ENCODE measurements at places on chromosomes 16 and 17.

- no peak for DNase-seq
Observed at GRCh38 chr17:35191001-35191695, 3.0 kb downstream of the SLC35G3 start.

GRCh38 chr17:9768381-9768934, 22.9 kb downstream of the DHRS7C start:
- no peak for DNase-seq

- no peak for DNase-seq
Observed at GRCh38 chr16:77048085-77048484, 142.9 kb upstream of the MON1B start.

GRCh38 chr16:66294507-66294906, 72.0 kb upstream of the CDH5 start:
- no peak for DNase-seq

- no peak for DNase-seq
Observed at GRCh38 chr16:11721781-11722467, 20.7 kb downstream of the TXNDC11 start.

DNA sequence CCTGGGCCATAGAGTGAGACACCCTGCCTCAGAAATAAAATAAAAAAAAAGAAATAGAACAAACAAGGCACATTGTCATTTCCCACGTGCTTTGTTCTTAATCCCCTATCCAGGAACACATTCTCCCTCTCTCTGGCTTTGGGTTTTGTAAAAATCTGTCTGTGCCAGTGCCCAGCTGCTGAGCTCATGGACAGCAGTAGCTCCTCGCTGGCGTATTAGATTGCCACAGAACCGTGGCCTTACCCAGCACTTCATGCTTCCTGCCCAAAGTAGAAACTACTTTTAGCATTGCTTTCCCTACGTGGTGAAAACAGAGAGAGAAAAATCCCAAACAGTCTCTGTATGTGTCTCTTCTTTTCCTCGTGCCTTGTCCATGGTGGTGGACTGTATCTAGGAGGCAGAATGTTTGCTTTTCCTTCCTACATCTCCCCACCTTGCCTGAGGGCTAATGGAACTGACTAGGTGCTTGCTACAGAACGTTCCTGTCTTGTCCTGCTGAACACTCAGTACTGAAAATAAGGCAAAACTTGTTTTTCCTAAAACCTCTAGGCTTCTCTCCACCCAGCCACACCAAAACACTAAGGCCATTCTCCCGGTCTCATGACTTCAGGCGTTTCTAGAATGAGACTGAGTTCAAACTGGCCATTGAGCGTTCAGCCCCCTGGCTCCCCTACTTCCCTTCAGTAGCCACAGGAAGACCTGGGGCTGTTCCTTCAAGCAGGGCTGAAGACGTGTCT, 26.1 kb downstream of the MNT start:
- DNase-seq, result no peak

DNA sequence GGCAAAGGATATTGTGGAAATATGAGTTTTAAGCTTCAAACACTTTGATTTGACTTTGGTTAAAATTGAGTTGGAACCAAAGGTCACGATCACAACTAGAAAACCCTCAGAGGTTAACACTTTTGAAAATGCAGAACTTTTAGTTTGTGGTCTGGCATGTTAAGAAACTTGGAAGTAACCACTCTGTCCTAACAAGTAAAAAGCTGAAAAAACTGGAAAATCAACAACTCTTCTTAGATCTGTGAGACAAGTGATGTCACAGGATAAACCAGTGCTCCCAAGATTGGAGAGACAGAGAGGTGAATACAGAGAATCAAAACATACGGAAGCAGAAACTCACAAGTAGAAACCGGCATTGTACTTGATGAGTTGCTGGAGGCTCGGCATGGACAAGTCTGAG, 17.4 kb downstream of the MFSD6L start:
- no peak for DNase-seq

DNA sequence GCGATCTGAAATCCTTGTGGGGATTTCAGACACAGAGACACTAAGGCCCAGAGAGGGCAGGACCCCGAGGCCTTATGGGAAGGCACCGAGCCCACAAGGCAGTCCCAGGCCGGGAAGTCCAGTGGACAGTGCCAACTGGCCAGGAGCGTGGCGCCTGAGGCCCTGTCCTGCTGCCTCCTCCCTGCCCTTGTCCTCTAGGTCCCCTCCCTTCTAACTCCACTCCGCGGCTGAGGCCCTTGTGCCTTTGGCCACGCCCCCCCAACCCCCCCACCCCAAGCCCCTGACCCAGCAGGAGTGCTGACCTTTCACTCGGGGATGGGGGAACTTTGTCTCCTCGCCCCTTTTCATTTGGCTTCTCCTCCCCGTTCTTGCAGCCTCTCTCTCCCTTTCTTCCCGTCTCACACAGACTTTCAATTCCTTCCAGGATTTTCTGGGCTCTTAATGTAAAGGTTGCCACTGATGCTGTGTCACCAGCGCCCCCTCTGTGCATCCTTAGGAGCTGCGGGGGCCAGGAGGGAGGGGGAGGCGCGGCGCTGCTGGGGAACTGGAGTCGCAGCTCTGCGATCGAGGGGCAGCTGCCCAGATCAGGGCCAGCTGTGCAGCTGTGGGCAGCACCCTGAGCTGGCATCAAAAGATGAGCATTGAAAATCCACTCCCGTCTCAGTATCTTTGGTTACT, 29.1 kb downstream of the CRHR1 start:
- no peak for DNase-seq

GRCh38 chr16:66800856-66801255, 528 bp downstream of the TERB1 start:
- DNase-seq, result no peak

- DNase-seq, result no peak
Observed at GRCh38 chr17:17494870-17495535, 1.2 kb downstream of the RASD1 start.

GRCh38 chr16:50280932-50281331, 14.6 kb downstream of the ADCY7 start:
- no peak for DNase-seq

GRCh38 chr17:4839965-4840892, 7.1 kb downstream of the MINK1 start:
- DNase-seq, result no peak

DNA sequence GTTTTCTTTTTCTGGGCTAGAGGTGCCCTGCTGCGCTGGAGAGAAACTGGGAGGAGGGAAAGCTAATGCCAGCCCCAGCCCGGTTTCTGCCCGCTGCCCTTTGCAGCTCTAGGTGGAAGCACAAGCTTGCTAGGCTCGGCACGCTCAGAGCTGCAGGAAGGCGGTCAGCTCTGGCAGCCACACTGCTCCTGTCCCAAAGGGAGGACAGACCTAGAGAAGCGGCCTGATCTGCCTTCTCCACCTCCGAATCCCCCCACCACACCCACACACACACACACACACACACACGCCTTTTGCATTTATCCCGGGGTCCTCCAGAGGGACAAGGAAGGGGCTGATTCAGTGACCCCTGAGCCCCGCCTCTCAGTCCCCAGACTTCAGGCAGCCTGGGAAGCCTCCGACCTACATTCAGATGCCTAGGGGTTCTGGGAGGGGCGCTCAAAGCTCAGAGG, 418.1 kb downstream of the SOX9 start:
- DNase-seq, result no peak

- no peak for DNase-seq
Observed at GRCh38 chr17:72639711-72640110, 452.8 kb downstream of the SLC39A11 start.

DNA sequence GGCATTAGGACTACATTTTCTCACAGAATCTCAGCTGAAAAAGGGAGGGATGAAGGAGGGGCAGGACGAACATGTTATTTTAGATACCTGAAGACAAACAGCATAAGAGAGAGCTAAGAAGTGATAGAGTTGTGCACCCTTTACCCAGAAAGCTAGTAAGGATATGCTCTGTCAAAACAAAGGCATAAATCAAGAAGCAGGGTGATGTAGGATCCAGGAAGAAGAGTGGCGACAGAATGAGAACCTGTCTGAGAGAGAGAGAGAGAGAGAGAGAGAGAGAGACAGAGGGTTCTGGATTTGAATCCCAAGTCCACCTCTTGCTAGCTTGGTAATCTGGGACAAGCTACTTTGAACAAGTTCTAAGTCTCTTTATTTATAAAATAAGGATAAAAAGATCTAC, 103.4 kb downstream of the SPAG9 start:
- DNase-seq, result no peak

GRCh38 chr17:557371-557770, 157.3 kb downstream of the VPS53 start:
- no peak for DNase-seq

DNA sequence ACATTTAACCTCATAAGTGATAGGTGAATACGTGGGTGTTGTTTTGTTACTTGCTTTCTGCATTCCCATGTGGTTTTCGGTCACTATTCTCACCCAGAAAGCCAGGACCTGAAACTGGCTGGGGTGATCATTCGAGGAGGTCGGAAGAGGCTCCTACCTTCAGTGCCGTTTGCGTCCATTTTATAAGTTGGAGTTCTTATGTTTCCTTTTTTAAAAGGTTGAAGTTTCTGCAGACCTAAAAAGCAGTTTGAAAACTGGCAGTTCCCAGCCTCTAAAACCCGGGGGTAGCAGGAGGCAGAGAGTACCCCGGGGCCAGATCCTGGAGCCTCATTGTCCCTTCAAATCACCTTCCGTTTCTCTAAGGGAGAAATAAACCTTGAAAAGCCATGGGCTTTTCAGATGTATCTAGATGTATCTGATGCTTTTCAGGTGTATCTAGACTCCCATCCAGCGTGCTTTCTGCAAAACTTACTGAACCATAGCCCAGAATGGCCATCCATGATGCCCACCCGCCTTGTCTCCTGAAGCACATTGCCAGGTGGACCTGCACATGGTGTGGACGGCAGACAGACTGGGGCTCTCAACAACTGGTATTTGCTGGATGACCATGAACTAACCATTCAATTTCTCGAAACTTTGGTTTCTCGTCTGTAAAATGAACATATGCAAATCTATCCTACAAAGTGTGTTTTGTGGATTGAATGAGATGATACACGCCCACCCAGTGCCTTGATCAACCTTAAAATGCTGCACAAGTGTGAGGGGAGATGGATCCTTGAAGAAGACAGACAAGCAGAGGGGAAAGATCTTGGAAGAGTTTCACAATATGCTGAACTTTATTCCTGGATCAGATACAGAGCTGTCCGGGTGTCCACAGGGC, 1.3 kb downstream of the NLRC5 start:
- no peak for DNase-seq

- no peak for DNase-seq
Observed at GRCh38 chr17:59845595-59846393, 46.9 kb downstream of the TUBD1 start.

DNA sequence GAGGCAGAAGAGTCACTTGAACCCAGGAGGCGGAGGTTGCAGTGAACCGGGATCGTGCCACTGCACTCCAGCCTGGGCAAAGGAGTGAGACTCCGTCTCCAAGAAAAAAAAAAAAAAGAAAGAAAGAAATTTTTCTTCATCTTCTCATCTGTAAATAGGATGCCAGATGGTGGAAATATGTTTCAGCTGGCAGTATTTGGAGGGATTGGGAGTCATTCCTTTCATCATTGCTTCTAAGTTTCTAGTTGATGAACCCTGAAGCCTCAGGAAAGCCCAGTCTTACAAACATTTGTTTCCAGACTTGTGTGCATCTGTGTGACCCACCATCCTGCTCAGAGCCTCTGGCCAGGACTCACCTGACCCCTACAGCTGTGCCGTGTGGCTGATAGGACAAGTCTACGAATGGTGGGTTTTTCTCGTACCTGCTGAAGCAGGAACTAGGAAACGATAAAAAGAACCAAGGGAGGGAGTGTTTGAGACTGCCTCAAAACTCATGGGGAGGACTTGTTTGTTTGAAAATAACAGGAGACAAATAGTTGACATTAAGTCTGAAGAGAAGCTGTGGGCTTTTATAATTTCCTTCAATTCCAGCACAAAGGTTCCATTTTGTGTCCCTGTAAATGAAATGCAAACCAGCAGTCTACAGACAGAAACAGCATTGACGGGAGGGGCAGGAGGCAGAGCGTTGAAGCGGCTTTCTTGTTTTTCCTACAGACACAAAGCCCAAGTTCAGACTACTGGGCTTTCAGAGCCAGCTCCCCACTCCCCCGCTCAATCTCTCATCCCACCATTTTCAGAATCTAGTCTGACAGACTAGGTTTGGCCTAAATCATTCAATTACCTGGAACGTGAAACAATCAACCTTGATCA, 24.9 kb downstream of the CDRT4 start:
- no peak for DNase-seq

- DNase-seq, result no peak
Observed at GRCh38 chr16:68659412-68660358, 14.6 kb downstream of the CDH3 start.

- DNase-seq, result no peak
Observed at GRCh38 chr17:77208217-77208808, 67.5 kb downstream of the SEC14L1 start.

DNA sequence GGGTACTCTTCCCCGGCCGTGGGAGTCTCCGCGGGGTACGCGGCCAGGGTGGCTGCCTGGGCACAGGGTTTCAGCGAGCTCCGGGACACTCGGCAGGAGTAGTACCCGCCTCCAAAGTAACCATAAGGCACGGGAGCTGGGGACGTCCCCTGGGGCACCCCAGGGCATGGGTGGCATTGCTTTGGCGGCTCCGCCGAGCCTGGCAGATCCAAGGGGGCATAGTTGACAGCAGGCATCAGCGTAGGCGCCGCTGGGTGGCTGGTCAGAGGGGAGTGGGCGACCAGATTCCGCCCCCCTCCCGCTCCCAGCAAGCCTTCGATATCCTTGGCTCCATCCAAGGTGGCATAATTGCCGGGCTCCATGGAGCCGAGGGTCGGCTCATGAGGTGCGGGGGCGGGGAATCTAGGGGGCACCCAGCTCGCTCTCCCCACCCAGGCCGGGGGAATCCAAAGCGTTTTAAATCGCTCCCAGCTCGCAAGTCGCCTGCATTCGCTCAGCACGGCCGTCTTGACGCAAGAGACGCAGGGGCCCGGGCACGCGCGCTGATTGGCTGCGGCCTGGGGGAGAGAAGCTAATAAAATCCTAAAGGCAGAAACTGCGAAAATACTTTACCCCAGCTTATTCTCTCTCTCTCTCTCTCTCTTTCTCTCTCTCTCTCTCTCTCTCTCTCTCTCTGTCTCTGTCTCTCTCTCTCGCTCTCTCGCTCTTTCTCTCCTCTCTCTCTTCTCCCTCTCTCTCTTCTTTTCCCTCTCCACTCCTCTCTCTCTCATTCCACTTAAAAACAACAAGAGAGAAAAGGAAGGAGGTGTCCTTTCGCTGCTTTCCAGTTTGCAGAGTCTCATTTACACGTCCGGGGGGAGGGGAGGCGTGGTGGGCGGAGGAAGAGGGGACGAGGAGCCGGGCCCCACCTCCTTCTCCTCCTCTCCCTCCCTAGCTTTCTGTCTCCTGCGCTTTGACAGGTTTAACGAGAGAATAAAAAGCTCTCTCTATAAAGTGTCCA, at the start of gene HOXB13:
Gene HOXB13, minus strand, starts transcription at position 519 of the 1,000 bp plus-strand sequence. Its CDS starts 157 bp downstream, at position 362.
- DNase-seq, result no peak

- no peak for DNase-seq
Observed at GRCh38 chr17:2388020-2388682, 12.7 kb downstream of the MNT start.

DNA sequence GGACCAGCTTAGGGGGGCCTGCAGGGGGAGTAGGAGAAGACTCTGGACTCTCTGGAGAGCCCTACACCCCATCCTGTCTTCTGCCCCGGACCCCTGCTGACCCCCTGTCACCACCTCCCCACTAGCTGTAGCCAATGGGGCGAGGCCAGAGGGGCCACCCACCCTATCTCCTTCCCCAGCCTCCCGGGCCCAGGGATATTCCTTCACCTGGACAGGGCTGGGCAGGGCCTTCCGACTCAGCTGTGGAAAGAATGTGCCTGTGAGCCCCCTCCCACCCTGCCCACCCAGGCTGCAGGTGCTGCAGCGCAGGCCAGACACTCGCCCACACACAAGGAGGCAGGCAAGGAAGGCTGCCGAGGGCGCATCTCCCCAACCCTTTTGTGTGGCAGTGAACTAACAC, 23.0 kb downstream of the TSPOAP1 start:
- DNase-seq, result no peak
